Stimulated activated CD4-positive, alpha-beta T cell treated with anti-CD3 and anti-CD28 coated beads, Interleukin-1b, Interleukin-23, amount 100 ng/mL, for 1 hour (primary cell): ENCODE measurements at places on chromosomes 11 and 22.
A peak's percentile ranks its signal among the peaks of the same experiment; 100 is the strongest.

GRCh38 chr22:39419911-39420310, 20.3 kb downstream of the TAB1 start:
- no peak for DNase-seq

DNA sequence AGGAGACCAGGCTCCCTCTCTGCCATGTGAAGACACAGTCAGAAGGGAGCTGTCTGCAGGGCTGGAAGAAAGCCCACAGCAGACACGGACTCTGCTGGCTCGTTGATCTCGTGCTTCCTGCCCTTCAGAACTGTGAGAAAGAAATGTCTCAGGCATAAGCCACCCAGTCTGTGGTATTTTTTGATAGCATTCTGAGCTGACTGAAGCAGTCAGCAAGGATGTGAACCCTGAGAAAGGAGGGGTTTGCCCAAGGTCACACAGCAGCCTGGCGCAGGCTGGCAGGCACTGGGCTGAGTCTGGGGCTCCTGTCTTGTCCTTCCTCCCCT, 255.1 kb upstream of the B3GAT1 start:
- DNase-seq, result no peak

DNA sequence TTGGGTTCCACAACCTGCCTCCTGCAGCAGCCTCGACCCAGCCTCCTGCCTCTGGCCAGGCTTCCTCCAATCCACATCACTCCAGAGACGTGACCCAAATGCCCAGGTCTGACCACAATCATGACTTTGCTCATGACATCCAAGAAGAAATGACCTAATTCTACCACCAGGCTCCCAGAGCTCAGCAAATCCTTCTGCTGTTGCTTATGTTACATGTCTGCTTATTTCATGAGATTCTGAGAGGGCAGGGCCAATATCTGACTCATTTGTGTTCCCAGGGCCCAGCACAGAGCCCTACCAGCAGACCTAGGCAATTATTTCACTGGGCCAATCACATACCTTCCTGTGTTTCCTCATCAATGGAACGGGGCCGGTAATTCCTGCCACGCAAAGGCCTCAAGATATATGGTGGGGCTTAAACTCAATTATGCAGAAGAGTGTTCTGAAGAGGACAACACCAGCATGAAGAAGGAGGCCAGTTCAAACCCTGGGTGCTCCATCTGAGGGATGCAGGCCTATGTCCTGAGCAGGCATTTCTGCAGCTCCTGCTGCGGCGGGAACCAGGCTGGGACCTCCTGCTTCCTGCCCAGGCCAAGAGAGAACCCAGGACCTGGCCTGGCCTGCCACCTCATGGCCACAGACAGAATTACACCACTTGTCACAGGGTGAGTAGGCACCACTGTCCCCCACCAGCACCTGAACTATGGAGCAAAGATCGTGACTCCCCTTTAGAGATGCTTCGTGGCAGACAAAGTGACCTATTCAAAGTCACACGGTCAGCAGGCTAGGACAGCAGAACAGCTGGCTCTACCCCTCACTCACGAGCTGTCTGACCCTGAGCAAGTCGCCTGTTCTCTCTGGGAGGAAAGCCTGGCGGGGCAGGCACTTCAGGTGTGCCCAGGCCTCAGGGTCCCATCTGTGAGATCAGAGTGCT, 5.9 kb downstream of the CENPM start:
- peak; percentile 70 for DNase-seq

- DNase-seq, result no peak
Measured at GRCh38 chr11:14270690-14271542, 88.1 kb downstream of the RRAS2 start.

DNA sequence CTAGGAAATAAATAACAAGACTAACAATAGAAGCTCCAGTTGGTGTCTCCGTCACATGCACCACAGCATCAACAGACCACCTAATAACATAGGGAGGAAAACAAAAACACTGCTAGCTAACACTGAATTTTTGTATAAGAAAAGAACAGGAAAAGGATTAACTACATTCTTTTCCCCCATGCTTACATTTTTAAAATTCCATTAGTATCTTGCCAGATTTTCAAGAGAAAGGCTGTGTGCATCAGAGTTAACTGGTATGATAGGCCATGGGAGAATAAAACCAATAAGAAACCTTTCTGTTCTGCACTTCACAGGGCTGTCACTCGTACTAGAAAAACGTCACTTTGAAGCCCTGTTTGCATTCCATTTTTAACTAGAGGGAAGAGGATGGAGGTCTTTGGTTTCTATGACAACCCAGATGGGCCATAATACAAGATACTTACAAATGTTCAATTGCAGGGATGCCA, 79.0 kb downstream of the LARGE2 start:
- no peak for DNase-seq
